Gastroesophageal sphincter (tissue), 4 donors: ENCODE measurements at places on chromosomes 5 and 9. TPM values are rescaled to one million over a fixed set of nuclear protein-coding genes. Genes with fewer than 3 reads are reported as not detected.

DNA sequence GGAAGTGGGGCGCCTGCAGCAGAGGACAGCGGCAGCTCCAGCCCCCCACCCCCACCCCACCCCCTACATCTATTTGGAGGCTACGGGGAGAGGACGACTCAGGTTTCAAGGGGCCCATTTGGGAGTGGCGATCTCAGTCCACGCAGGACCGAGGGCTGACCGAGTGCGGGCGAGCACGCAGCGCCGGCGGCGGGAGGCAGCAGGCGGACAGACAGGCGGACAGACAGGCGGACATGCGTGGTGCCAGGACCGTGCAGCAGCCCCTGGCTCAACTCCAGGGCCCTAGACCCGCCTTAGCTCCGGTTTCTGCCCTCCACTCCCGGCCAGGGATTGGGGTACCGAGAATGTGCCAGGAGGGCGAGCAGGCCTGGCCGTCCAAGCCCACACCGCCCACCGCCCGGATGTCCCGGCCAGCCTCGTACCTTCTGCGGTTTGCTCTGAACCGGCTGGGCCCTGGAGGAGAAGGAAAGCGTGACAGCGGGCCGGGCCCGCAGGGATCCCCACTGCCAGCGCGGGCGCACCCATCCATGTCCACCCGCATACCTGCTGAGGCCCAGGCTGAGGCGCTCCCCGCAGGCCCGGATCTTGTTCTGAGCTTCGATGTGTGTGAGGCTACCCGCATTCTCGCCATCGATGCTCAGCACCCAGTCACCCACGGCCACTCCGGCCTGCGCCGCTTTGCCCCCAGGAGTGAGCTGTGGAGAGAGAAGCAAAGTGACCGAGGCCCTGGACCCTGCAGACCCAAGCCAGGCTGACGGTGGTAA, 5.2 kb downstream of the PDLIM7 start:
- no peak for ATAC-seq

GRCh38 chr9:108377382-108377781, 478.4 kb downstream of the ACTL7B start:
- no peak for ATAC-seq

Gene ST8SIA4
- total RNA-seq = 1.1 TPM

DNA sequence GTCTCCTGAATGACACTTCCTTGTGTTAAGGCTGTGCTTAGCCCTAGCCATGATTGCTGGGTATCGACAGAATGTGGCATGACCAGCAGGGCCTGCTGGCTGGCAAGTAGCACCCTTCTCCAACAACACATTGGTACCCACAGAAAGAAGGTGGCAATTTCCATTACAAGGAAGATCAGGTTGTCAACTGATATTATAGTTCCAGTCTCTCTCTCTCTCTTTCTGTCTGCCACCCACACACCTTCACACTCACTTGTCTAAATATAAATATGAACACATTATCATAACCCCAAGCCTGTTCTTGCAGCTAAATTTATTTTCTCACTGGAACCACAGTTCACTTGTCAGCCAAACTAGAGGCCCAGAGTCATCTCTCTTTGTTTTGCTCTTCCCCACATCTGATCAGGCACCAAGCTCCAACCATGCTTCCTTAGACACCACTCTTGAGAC, 408.1 kb upstream of the PIK3R1 start:
- no peak for ATAC-seq

GRCh38 chr5:140234377-140234989, 59.5 kb downstream of the CYSTM1 start:
- ATAC-seq = no peak

Gene MVB12B
- 17.9 TPM for total RNA-seq

Gene CSF2
- not detected for total RNA-seq

Gene TLX3
- total RNA-seq = not detected

Gene SOHLH1
- total RNA-seq = not detected

DNA sequence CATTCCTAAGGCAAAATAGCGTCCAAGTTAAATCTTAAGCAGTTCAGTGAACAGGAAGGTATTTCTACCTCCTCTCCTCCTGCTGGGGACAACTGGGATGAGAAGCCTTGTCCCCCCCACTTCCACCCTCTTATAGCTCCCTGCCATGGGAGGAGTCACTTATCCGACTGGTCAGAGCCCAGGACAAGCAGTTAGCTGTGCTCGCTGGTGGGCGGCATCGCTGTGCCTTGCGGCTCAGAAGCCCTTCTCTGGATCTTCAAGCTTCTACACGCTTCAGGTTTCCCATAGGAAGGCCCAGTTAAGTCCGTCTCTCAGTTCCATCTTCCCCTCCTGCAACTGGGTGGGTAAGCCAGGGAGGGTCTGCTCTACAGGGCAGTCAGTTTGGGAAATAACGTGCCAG, 77.2 kb downstream of the PAX5 start:
- ATAC-seq = no peak

DNA sequence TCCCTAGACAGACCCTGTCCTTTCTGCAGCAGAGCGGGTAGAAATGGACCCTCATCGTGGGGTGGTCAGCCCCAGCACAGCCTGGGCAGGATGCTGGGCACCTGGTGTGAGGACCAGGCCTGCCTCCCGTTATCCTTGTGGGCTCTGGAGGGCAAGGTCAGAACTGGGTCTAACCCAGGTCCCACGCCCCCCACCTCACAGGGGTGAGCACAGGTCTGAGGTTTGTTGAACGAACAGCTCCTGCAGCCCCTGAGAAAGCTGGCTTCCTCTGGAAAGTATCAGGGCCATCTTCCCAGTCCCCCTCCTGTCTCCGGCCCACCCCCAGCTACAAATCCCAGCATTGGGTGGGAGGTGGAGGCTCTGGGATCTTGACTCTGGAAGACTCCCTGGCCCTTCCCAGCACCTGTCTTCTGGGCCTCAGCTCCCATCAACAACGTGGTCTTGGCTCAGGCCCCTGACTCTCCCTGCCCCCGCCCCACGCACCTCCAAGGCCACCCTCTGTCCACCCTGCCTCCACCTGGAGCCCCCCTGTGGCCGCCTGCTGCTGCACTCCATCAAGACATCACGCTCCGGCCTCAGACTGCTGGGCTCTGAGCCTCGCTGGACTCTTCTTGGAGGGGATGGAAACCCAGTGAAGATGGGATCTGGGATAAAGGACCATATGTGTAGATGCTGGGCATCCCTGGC, 30.1 kb upstream of the CNOT6 start:
- ATAC-seq = no peak

Gene URM1
- 33.3 TPM for total RNA-seq

Gene SPRY4
- total RNA-seq = 9.2 TPM

DNA sequence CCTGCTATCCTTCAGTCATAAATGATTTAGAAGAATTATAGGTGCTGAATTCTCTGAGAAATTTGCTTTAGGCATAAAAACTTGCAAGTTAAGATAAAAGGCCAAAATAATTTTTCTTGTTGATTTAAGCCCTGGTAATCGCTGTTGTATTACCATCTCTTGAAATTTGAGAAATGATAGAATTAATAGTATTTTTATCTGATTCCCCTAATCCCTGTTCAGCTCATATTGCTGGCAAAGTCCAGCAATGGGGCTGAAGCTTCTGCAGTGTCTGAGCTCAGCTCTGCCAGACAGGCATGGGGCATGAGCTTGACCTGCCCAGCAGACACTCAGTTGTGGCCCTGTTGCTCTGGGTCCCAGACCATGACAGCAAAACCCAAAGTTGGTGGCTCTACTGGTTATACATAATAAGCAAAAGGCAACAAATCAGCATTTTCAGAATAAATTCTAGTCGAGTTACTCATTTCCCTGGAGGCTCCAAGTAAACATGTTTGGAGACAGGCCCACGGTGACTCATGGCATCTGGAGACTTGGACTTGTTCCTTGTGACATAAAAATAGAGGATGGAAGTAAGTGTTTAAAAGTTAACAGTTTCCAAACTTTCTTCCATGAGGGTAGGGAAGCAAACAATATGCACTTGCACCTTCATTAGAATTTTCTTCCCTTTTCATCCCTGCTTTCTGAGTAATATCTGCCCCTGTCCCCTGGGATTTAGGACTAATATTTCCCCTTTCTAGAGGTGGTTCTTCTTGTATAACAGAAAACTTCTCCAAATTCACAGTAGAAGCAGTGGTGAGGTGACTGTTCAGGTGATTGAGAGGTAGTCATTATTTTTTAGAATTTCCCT, 60.2 kb upstream of the SLC2A8 start:
- peak; percentile 87 for ATAC-seq

Gene CDC20B
- total RNA-seq = not detected

GRCh38 chr9:6937209-6937608, 179.4 kb downstream of the KDM4C start:
- ATAC-seq = no peak

DNA sequence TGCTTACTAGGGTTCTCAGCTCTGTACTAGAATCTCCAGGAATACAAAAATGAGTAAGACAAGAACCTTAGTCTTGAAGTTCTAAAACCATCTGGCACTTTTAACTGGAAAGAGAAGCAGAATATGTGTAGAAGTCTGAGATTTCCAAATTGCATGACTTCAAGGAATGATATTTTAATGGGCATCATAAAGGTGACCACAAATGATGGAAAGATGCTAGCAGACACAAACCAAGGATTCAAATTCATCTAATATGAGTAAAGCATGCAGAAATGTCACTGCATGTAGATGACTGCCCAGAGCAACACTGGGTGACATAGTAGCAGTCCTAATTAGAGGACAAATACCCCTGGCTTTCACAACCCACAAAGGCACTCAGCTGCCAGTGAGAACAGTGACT, 117.2 kb downstream of the RPS23 start:
- no peak for ATAC-seq

DNA sequence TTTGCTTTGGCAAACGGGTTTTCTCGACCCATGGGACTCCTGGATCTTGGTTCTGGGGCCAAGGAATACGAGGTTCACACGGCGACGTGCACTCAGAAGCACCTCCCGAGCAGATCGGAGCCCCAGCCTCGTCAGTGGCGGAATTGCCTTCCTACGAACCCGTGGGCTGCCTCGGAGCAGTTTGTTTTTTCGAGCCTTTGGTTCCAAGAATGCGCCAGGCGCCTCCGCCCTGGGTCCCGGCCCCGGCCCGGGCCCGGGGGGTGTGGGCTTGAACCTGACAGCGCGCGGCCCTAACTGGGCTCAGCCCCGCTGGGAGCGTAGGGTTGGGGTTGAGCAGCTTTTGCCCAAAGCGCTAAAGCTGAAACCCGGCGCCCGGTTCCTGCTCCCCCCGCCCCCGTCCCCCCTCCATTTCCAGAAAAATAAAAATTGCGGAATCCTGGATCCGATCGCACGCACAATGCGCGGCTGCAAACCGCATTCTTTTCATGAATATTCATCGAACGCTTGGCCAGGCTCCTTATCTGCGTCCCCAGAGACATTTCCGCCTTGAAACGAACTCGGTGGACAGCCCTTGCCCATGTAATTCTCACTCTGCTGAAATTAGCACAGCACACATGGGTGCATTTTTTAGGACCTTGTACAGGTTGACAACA, 1.0 kb downstream of the BASP1 start:
- ATAC-seq = peak; percentile 28

Gene PRUNE2
- 805 TPM for total RNA-seq

DNA sequence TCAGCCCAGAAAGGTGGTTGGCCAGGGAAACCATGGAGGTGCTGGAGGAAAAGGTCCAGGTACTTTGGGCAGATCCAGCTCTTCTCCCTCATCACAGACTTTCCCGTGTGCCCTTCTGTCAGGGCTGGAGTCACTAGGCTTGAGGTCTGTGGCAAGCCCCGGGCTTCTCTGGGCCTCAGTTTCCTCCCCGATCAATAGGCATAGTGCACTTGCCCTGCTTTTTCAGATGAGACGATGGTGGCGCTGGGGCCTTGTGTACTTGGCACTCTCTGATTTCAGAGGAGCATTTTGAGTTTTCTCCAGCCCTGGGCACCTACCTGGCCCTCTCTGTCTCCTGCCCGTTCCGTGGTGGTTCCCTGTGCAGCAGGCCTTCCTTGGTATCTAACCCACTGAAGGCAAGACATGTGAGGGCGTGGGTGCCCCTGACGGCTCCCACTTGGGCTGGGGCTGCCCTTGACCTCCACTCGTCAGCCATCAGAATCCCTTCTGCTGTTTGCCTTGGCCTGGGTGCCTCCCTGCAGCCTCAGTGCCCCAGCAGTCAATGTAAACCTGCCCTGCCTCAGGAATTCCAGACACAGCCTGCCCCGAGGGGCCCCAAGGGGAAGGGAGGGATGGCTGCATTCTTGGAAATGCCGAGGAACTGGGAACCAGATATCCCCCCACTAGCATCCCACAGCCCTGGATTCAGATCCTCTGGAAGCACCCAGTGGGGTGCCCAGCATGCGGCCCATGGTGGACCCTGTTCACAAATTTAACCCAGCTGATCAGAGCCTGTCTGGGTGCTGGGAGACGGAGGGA, 66.3 kb upstream of the COL5A1 start:
- no peak for ATAC-seq

GRCh38 chr9:126528111-126528510, 85.6 kb upstream of the LMX1B start:
- ATAC-seq = no peak

DNA sequence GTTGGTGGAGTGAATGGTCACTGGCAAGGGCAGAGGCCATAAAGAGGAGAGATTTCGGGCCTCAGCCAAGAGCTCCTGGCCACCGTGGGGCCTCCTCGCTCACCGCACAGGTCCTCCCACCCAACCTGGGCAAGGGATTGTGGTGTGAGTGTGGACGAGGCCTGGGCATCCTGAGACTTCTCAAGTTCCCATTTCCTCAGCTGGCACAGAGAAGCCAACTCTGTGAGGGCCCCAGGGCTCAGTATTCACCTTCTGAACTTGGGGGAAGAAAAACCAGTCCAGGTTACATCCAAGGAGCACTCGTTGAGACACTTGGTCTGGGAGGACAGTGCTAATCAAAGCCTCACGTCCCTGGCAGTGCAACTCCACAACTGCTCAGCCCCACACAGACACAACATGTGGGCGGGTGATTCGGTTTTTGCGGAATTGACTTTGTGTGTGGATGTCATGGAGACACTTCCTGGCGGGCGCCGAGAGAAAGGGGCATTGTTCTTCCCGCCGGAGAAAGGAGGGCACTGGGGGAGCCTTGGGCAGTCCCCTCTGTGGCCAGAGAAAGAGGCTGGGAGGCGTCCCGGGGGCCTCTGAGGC, 28.5 kb upstream of the NKD2 start:
- no peak for ATAC-seq

Gene PCDHGB1
- total RNA-seq = 4.2 TPM

Gene CAVIN4
- total RNA-seq = 1.3 TPM

DNA sequence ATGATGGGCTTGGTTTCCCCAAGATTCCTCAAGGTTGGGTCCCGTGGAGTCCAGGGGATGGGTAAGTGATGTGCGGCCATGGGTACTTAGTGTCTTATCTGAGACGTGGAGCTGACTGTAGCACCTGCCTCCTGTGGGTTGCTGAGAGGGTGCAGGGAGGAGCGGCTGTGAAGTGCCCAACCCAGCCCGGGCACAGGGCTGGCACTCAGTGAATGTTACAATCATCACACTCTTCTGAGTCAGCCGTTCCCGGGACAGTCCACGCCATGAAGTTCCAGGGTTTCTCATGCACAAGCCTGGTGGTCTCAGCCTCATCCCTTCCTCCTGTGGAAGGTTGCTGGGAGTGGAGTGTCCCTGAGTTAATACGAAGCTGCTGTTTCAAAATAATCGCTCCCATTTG, 29.1 kb downstream of the NTNG2 start:
- ATAC-seq = no peak

- ATAC-seq = no peak
Observed at GRCh38 chr9:104177003-104177611, 83.0 kb downstream of the SMC2 start.

DNA sequence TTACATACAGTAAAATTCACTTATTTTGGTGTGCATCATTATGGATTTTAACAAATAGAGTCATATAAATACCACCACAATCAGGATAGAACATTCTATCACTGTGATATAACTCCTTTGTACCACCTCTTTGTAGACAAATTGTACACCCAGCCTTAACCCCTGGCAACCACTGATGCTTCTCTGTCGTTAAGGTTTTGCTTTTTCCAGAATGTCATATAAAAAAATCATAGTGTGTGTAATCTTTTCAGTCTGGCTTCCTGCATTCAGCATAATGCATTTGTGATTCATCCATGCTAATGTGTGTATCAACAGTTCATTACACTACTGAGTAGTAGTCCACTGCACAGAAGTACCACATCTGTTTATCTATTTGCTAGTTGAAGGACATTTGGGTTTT, 81.2 kb downstream of the ARSB start:
- no peak for ATAC-seq
